ENCODE measurements at places on chromosomes 1 and 21. TPM values are rescaled to one million over a fixed set of nuclear protein-coding genes. Genes with fewer than 3 reads are reported as not detected.

The SH3GLB1 gene
- 62.9 TPM for total RNA-seq

The SLFNL1 gene
- 0.19 TPM for total RNA-seq

The OR2T12 gene
- total RNA-seq, result not detected

The RNASEL gene
- 6.3 TPM for total RNA-seq

The UBR4 gene
- total RNA-seq, result 159 TPM

The CA6 gene
- total RNA-seq, result 0.49 TPM

The PRELP gene
- not detected for total RNA-seq

The FAM151A gene
- total RNA-seq, result not detected

The SPATA45 gene
- not detected for total RNA-seq

The HPCAL4 gene
- 2.9 TPM for total RNA-seq

The PADI2 gene
- not detected for total RNA-seq

The HSD3B1 gene
- total RNA-seq, result not detected

The RGSL1 gene
- not detected for total RNA-seq

The CCDC30 gene
- 5.2 TPM for total RNA-seq

All from naive thymus-derived CD4-positive, alpha-beta T cell (primary cell).